ENCODE measurements at places on chromosomes 3 and 15.

GRCh38 chr3:187951452-187952190, 202.3 kb upstream of the LPP start:
- DNase-seq = no peak

- no peak for DNase-seq
Observed at GRCh38 chr3:97662762-97663161, 101.8 kb upstream of the ARL6 start.

DNA sequence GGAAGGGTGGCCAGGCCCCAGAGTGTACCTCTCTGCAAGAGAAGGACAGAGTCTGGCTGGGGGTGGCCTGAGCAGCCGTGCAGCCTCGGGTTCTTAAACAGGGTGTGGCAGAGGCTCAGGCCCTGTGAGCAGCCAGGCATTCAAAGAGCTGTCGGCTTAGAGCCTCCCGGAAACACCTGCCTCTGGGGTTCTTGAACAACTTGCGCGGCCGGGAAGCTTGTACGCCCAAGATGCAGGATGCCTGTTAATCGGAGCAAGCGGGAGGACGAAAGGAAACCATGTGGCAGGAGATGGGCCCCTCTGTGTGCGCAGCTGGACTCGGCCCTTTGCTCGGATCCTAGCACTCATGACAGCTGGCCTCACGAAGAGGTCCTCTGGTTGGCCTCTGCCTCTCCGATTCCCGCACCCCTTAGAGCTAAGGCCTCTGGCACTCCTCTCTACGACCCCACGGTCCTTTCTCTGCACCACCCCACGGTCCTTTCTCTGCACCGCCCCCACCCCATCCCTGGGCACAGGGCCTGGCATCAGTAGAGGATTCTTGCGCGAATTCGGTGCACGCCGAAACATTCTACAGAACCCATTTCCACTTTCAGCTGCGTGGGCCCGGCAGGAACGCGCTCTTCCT, 23.9 kb upstream of the TXNRD3 start:
- DNase-seq = no peak

GRCh38 chr3:100076731-100077529, 37.4 kb downstream of the FILIP1L start:
- DNase-seq = no peak

DNA sequence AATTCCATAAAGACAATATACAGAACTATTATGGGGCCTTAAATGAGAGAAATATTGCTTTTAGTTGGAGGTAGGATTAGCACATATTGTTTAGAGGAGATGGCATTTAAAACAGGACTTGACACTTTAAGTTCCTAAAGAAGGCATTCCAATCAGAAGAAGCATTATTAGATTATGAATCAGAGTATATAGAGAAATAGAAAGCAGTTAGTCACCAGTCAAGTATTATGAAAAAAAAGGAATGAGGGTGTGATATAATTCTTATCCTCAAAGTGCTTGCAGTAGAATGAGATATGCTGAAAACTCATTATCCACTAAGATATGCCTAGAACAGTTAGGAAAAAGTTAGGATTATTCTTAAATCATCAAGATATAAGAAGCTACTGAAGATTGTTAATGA, 456.2 kb downstream of the ZNF385D start:
- no peak for DNase-seq

- no peak for DNase-seq
Observed at GRCh38 chr3:71102111-71102983, 481.2 kb downstream of the FOXP1 start.

- no peak for DNase-seq
Observed at GRCh38 chr3:113272385-113272779, 61.0 kb downstream of the BOC start.

DNA sequence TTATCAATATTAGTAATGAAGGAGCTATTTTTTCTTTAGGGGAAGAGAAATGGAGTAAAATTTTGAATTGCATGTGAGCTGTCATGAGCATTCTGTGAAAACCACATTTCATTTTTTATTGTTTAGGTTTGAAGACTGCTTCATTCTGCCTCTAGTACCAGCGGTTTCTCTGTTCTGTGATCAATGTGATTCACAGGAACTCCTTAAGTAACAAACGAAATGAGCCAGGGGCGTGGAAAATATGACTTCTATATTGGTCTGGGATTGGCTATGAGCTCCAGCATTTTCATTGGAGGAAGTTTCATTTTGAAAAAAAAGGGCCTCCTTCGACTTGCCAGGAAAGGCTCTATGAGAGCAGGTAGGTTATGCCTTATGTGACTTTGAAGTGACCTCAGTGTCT, 13.0 kb downstream of the NIPA2 start:
- DNase-seq = no peak

GRCh38 chr3:170563712-170564423, 22.0 kb downstream of the SLC7A14 start:
- no peak for DNase-seq

DNA sequence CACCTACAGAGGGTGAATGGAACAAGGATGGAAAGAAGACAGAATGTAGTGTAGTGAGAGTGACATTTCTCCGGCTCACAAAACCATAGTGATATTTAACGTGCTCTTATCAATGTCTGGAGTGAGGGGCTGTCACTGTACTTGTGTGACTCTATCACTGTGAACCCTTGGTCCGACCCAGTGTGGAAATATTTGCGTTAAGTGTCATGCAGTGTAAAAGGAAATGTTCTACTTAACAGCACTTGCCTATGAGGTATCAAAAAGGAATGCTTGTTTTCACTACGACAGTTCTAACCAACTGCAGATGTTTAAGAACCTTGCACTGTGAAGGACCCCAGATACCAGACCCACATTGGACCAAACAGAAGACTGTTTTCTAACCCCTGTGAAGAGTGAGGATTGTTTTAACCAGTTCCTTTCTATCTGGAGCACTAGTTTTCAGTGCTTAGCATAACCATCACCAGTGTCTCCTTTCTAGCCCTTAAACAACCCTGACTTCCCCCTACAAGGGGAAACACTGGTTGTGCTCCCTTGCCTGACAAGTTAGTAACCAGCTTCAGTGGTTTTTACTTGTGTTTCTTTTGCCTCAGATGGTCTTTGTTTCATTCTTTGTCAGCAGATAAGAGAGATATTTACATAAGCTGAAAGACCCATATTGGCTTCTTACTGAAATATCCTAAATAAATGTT, 144.7 kb upstream of the ABHD17C start:
- no peak for DNase-seq
